ENCODE measurements at places on chromosomes 1 and 21.

DNA sequence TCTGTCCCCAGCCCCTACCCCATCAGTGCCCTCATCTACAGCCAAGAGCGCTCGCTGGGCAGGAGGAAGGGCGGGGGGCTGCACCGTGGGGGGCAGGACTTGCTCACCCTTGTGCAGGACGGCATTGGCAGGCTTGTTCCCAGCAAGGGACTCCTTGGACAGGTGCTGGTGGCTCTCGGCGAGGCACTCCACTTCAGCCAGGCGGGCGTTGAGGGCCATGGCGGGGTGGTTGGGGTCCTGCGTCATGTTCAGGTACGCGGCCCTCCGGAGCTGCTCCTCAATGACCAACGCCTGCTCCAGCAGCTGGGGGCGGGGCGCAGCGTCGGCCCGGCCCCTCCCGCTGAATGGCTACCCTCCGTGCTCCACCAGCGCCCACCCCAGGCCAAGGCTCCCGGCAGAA, 64.0 kb downstream of the KCNAB2 start:
- no peak for DNase-seq

GRCh38 chr1:172266528-172267174, 153.8 kb upstream of the C1orf105 start:
- no peak for DNase-seq

GRCh38 chr1:27116697-27117096, 38.2 kb downstream of the SLC9A1 start:
- DNase-seq = no peak

GRCh38 chr1:17795081-17795809, 40.1 kb downstream of the ACTL8 start:
- no peak for DNase-seq

- no peak for DNase-seq
These were observed 37.6 kb downstream of the NDUFS5 start for GRCh38 chr1:39063775-39064174.

DNA sequence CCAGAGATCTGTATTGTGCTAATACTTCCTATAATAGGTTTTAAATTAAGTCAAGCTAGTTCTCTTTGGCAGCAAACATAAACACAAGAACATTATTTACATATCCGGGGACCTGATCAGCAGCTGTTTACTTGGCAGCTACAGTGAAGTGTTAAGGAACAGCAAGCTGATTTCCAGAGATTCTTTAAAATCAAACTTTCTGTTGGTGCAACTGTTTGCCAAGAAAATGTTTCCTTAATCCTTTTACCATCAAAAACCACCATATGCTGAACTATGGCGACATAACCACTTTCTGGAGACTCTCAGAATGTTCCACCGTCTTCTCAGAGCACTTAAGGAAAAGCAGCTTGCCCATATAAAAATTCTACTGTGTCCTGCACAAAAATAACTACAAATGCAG, 107.0 kb upstream of the KRTAP19-8 start:
- no peak for DNase-seq

GRCh38 chr1:13788795-13789194, 88.8 kb downstream of the PRDM2 start:
- DNase-seq = no peak

DNA sequence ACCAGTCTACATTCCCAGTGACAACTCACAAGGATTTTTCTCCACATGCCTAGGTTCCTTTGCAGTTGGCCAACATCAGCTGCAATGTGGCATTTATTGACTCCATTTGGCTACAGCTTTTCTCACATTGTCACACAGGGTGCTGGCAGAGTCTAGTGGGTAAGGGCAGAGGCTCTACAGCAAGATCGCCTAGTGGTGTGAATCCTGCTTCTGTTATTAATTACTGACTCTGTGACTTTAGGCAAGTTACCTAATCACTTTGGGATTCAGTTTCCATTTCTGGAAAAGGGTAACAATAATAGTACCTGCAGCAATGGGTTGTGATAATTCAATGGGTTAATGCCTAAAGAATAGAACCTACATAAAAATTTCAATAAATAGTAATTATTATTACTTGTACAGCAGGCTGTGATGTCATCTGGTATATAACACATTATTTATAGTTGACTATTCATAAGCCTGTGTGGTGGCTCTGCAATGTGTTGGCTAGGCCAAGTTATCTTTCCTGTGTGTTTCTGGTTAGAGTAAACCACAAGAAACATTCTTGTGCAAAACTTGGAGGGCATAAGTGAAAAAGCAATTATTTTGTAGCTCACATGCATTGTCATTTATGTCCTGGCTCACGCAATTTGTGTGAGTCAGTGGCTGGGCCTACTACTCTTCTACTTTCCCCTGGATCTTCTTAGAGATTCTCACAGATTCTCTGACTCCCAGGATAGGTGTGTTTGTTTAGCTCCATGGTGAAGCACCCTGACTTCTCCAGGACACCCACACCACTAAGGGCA, 59.5 kb downstream of the PTGS2 start:
- DNase-seq = no peak

DNA sequence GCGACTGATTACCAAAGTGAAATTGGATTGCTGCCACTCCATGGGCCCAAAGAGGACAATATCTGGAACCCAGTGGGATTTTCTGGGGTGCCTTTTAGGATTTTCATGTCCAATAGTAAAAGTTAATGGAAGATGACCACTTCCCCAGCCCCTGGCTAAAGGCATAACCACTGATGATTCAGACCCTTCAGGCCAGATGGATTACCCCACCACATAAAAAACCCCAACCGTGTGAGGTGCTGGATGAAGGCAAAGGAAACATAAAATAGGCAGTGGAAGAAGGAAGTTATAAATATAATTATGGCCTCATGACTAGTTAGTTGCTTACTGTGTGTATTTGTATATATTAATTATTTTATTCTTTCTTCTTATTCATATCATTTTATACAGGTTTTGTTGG, 40.2 kb upstream of the IL10 start:
- DNase-seq = no peak

GRCh38 chr1:38569932-38570656, 289.5 kb downstream of the RRAGC start:
- DNase-seq = no peak

GRCh38 chr1:181016563-181016962, 6.1 kb downstream of the STX6 start:
- no peak for DNase-seq

GRCh38 chr1:910881-911721, 12.6 kb upstream of the SAMD11 start:
- DNase-seq = no peak

DNA sequence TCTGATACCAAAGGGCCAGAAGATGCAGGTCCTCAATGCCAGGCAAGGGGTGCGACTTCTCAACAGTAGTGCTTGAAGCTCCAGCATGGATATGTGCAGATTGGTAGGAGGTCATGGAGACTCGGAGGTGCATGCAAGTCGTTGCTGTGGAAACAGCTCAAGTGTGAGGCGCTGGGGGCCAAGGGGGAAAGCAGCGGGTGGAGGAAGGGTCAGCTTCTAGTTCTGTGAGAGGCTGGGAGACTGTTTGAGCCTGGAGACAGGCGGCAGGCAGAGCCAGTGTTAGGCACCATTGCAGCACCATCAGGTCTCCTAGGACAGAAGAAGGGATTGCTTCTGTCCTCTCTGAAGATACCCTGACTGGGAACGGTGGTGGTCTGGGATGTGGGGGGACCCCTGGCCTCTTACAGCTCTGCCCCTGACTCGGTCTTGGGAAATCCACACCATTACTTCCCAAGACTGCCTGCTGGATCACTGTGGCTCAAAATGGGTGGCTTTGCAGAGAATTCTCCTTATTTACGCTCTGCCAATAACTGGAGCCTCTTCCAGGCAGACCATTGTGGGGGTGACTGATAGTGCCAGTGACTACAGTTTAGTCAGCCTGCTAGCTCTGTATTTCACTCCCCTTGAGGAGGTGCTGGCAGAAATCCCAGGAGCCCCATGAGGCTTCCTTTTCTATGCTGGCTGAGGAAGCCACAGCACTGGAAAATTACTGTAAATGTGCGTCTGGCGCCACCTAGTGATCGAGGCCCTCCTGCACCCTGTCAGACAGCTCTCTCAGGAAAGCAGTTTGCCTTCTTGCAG, 46.3 kb upstream of the VANGL1 start:
- DNase-seq = peak; percentile 40

Data from NCI-H524 treated with DMSO at 0.1 percent for 48 hours (cell line).